ENCODE measurements at places on chromosomes 5 and 9.
A peak's percentile ranks its signal among the peaks of the same experiment; 100 is the strongest.

- DNase-seq: peak; percentile 1
These were observed 134.4 kb downstream of the FGF1 start for GRCh38 chr5:142551338-142552067.

DNA sequence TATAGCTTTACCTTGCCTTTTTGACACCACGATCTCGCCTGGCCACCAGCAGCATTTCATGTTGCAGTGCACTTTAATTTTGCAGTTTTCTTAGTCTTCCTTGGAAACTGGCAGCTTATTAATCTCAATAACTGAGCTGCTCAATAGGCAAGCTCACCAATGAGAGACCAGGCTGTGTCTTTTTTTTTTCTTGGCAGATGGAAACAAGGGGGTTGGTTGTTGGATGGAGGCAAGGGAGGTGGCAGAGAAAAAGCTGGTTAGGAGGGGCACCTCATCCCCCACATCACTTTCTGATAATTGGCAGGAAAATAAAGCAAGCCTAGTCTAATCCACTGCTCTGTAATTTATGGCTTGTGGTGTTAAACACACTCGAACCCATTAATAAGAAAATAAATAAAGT, 324.5 kb upstream of the WWC1 start:
- DNase-seq: no peak

- no peak for DNase-seq
These were observed 358.1 kb upstream of the PIK3R1 start for GRCh38 chr5:67857502-67857901.

- DNase-seq: no peak
These were observed 43.3 kb upstream of the ALDH1A1 start for GRCh38 chr9:72996114-72996513.

DNA sequence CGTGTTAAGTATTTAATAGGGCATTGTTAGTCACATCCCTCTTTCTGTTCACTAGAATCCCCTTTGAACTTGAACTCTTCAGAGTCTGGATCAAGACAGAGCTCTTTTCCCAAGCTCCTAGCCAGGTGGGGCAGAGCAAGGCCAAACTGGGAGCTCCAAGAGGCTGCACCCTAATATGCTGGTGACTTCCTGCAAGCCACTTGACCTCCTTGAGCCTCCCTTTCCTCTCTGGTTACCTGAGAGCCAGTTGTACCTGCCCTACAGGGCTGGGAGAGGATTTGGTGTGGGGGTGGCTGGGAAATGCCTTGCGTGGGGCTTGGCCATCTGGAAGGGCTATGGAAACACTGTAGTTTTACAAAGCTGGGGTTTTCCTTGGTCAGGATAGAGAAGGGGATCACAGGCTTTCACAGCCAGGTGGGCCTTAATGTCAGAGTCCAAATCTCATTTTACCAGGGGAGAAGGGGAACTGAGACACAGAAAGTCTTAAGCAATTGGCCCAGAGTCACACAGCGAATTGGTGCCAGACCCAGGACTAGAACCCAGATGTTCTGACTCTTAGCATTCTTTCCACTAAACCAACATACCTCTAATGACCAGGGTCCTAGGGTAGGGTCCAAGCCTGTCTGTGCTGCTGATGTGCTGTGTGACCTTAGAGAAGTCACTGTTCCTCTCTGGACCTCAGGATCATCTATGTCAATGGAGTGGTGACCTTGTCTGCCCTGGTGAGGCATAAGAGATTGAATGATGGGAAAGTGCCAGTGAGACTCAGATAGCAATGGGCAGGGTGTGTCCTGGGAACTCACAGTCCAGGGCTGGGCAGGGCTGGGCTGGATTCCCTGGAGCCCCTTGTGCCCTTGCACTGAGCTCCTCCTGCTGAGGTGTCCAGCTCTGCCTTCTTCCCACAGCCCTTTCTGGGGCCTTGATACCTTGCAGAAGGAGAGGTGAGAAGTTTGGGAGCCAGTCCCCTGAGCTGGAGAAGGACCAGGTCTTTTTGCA, 35.8 kb downstream of the GSN start:
- DNase-seq: no peak

- no peak for DNase-seq
These were observed 6.5 kb upstream of the TLE4 start for GRCh38 chr9:79565245-79565644.

DNA sequence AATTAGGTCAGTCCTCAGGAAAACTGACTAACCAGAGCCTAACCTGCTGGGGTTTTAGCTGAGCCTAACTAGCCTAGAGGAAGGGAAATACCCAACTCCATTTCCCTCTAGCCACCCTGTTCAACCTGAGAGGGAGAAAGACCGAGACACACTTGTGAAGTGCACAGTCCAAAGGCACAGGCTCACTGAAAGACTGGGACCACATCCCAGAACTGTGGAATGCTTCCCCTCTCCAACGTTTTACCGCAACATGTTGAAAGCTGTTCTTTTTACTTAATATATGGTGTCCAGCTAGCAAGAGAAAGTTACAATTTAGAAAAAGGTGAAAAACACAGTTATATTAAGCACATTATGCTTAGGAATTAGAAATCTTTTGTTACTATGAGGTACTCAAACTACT, 76.8 kb upstream of the SIMC1 start:
- no peak for DNase-seq

DNA sequence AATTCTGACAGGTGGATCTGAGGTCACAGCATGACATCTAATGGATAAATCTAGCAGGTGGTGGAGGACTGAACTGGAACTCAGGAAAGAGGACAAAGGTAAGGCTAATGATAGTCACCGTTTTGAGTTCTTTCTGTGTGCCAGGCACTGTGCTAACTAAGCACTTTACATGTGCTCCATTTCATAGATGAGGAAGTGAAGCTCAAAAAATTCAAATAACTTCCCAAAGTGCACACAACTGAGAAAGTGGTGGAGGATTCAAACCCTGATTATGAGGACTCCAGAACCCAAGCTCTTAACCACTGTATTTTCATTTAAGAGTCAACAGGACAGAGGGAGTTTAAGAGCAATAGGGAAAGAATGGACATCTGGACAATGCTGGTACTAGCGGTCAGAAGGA, 7.1 kb upstream of the DELE1 start:
- no peak for DNase-seq

- no peak for DNase-seq
These were observed 236.1 kb downstream of the PAPPA start for GRCh38 chr9:116389541-116390302.

DNA sequence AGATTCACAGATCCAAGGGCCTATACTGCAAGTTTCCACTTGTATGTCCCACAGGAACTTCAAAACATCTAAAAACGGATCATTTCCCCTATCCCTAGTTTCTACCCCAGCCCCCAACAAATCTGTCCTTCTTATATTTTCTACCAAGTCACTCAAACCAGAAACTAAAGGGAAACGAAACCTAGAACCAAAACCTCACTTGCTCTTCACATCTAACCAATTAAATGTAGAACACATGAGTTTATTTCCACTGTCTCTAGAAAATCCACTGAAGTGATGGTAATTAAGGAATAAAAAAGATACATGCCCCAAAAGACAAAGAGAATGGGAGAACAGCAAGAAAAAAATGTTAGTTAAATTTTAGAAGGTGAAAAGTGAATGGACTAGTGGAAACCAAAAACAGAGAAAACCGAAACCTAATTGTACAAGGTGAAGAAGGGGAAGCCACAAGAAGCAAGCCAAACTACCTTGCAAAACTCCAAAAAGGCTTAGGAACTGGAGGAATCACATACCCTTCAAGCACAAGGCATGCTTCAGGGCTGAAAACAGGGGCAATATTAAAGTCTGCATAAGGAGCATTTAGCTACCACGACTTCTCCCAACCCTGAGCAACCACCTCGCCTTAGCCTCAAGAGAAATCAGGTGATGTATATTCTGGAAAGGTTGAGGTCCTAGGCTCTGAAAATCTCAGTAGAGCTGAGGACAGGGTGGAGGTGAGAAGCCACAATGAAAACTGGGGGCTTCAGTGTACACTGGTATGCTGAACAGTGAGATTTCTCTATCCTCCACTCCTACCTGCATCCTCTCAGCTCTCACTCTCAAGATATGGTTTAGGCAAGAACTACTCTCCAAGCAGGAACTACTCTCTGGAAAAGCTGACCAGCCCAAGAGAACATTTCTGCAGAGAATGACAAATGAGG, 11.1 kb downstream of the SMU1 start:
- no peak for DNase-seq

Measured in NCI-H2107 (cell line).